Hematopoietic multipotent progenitor cell (in vitro differentiated cells): ENCODE measurements at places on chromosomes 13 and 19. TPM values are rescaled to one million over a fixed set of nuclear protein-coding genes. Genes with fewer than 3 reads are reported as not detected.

Gene BRCA2
- total RNA-seq = 1.9 TPM

Gene LRRC4B
- under 0.01 TPM for total RNA-seq

Gene MEIOSIN
- not detected for total RNA-seq

Gene PGPEP1
- 47.7 TPM for total RNA-seq

Gene ZNF382
- total RNA-seq = 10.5 TPM

Gene PRTN3
- 34.7 TPM for total RNA-seq

Gene ZNF208
- 1.3 TPM for total RNA-seq

Gene KIR3DL2
- under 0.01 TPM for total RNA-seq

Gene UBE2L5
- total RNA-seq = 0.27 TPM

Gene PINLYP
- 5.4 TPM for total RNA-seq

Gene SYDE1
- total RNA-seq = 6.2 TPM

Gene IGFL2
- total RNA-seq = not detected

Gene ZNF799
- total RNA-seq = 3.2 TPM

Gene APOC1
- 3.0 TPM for total RNA-seq

Gene CYP2A7
- total RNA-seq = not detected

Gene SOX21
- total RNA-seq = not detected

Gene ALDH16A1
- 94.0 TPM for total RNA-seq

Gene CGB3
- not detected for total RNA-seq

Gene LRP3
- total RNA-seq = 6.7 TPM

Gene PLPPR3
- total RNA-seq = 5.9 TPM

Gene SEMA6B
- 0.27 TPM for total RNA-seq

Gene CD209
- not detected for total RNA-seq

Gene ONECUT3
- not detected for total RNA-seq

Gene CLDND2
- not detected for total RNA-seq

Gene URAD
- 0.27 TPM for total RNA-seq

Gene PSG11
- total RNA-seq = not detected

Gene OCEL1
- 2.4 TPM for total RNA-seq

Gene ADGRE3
- under 0.01 TPM for total RNA-seq

Gene CHST8
- total RNA-seq = not detected

Gene KLK10
- not detected for total RNA-seq

Gene NECTIN2
- total RNA-seq = 79.4 TPM

Gene SERPINE3
- under 0.01 TPM for total RNA-seq

Gene KRTDAP
- not detected for total RNA-seq

Gene KCNJ14
- total RNA-seq = 1.6 TPM

Gene MYBPC2
- 0.27 TPM for total RNA-seq

Gene HOMER3
- 4.8 TPM for total RNA-seq

Gene FLT3LG
- 3.8 TPM for total RNA-seq

Gene FUT6
- total RNA-seq = 2.4 TPM

Gene WASF3
- 0.81 TPM for total RNA-seq

Gene KLK2
- total RNA-seq = not detected

Gene LIM2
- not detected for total RNA-seq

Gene LGALS14
- under 0.01 TPM for total RNA-seq

Gene KANK2
- total RNA-seq = 74.1 TPM

Gene OR7C1
- total RNA-seq = under 0.01 TPM

Gene ZNF135
- total RNA-seq = 14.8 TPM

Gene TMEM190
- not detected for total RNA-seq
